ELR (cell line): ENCODE measurements at places on chromosomes 3 and 15.

DNA sequence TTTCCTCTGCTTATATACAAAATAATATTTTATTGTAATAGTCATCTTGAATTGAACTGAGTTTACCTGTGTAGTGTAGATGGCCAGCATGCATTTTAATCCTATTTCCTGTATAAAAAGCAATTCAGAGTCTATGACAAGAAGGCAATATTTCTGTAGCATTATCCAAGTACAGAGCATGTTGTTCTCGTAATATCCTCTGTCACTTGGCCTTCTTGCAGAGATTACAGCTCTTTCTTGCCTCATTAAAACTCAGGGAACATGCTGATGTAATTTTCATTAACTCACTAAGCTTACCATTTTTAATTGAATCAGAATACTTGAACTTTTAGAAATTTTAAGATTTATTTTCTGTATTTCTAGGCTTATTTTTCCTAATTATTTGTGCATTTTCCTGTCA, 203.3 kb upstream of the AGTR1 start:
- DNase-seq, result no peak

- peak; percentile 56 for DNase-seq
These were observed 109.6 kb downstream of the ARRDC4 start for GRCh38 chr15:98070137-98070536.

- DNase-seq, result no peak
These were observed at the start of gene LINGO1 for GRCh38 chr15:77632534-77633133. LINGO1 (minus strand) TSS chr15:77632912; CDS start chr15:77632315, 597 bp downstream.

GRCh38 chr15:25772500-25772899, 90.6 kb downstream of the ATP10A start:
- DNase-seq, result no peak

DNA sequence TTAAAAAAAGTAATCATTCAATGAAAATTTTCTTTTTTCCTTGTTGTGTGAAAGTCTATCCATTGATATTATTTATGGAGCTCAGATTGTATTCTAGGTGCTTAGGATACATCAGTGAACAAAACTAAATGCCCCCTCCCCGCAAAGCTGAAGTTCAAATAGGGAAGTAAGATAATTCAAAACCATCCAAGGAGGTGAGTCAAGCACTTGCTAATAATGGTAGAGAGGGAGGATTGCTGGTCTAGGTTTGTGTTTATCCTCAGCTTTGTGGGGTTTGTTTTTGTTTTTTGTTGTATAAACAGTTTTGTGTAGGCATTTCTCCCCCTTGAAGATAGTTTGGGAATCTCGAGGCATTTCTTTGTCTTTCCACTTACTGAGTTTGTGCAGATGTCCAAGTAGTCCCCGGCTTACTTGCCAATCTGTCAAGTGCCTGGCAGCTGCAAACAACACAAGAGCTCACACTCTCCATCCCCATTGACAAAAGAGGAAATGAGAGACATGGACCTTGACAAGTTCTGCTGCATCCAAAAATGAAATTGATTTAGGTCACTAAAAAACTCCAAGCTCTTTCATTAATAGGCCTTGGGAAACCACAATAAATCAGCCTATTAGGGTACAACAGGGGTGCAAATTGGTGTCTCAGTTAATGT, 575.8 kb upstream of the TBL1XR1 start:
- DNase-seq, result no peak

DNA sequence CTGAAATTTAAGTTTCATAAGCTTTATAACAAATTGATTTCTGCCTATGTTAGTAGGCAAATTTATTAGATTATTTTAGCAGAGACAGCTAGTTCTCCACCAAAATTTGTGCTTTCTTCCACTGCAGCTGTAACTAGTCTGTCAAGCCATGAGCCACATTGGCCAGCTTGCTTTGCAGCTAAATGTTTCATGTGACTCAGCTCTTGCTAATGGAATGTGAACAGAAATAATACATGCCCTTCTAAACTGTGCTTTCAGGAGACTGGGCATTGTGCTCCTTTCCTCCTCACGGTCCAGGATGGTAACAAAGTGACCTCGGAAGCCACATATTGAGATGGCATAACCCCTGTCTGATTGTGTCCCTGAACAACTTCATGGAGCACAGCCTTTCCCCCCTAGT, 51.3 kb upstream of the KPNA4 start:
- peak; percentile 77 for DNase-seq

DNA sequence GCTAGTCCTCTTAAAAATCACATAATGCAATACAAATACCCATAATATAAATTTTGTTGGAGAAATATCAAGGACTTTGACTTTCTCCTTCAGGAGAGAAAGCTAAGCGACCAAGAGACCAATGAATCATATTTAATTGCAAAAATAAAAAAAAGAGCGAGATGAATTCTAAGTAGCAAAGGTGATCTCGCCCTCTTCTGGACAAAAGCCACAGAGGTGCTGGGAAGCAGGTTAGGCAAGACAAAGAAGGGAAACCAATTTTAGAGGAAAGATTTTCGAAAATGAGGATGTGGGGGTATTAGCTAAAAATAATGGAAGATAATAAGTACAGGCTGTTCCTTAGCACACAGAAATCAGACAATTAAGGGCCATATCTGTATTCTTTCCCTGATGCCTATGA, 111.4 kb upstream of the PLAAT1 start:
- DNase-seq, result peak; percentile 13

DNA sequence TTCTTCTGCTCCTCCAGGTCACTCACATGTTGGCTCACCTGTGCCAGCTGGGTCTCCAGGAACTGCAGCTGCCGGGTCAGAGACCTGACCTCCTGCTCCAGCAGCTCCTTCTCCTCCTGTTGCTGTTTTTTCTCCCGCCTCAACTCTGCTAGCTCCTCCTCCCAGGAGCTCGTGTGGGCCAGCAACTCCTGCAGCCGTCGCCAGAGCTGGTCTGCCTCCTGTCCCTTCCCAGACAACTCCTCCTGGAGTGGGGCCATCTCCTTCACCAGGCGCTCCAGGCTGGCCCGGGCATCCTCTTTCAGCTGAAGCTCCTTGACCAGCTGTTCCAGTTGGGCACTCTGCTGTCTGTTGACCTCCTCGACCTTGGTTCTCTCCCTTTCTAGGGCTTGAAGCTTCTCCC, 24.5 kb downstream of the CXCR6 start:
- no peak for DNase-seq

DNA sequence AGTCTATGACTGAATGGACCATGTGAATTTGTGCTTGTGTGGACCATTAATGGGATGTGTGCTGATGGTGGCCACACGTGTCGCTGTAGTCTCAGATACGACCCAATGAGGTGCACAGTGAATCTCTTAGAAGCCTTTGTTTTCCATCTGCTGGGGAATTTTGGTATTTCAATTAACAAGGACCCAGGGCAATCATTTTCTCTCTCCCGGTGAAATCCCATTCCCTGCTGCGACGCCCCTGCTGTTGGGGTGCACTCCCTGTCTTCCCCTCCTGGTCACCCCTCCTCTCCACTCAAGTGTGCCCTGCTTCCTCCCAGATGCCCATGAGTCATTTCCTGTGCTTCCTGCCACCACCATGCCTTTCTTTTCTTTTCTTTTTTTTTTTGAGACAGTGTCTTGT, 32.7 kb downstream of the EBLN2 start:
- peak; percentile 35 for DNase-seq

GRCh38 chr3:174822320-174822719, 36.8 kb upstream of the NAALADL2 start:
- no peak for DNase-seq

- DNase-seq, result peak; percentile 94
These were observed 173.8 kb upstream of the TLE3 start for GRCh38 chr15:70271422-70272088.

DNA sequence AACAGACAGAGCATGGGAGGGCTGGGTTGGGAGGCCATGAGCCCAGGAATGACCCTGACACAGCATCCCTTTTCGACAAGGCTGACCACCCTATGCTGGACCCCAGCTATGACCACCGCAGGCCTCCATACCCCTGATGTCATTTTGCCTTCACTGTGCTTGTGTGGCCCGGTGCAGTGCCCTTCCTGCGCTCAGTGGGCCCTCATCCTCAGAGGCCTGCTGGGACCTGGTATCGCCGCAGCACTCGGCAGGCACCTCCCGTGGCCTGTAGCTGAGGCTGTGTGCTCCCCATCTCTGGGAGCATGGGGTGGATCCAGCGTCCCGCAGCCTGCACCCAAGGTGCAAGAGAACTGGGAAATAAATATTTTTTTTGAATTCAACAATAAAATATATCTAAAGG, 73.1 kb upstream of the MEF2A start:
- no peak for DNase-seq

DNA sequence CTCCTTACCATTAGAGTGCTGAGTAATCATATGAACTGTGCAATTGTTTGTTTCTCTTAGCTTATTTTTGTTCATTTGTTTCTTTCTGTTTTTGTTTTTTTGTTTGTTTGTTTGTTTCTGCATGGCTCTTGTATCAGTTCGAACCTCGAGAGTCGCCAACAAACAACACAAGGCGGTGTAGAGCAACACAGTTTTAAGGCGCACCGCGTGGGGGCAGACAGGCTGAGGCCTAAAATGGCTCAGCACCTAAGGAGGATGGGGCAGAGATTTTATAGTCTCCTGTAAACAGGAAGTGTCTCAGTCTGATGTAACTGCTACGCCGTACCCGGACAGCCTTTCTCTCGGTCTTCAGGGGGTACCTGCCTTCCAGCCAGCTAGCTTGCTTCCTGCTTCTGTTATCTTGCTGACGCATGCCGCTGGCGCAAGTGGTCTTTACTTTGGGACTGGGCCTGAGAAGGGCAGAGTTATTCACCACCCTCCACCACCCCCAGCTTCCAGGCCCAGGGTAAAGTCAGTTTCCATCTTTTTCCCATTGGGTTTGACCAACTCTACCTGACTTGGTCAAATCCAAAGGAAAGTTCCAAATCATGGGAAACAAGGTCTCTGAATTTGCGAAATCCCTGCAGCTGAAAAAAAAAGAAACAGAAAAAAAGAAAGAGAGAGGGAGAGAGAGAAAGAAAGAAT, 25.8 kb upstream of the MFGE8 start:
- no peak for DNase-seq

- DNase-seq, result no peak
These were observed 20.1 kb downstream of the DMXL2 start for GRCh38 chr15:51602484-51602883.

GRCh38 chr3:77562089-77562488, 522.2 kb downstream of the ROBO2 start:
- DNase-seq, result no peak
